Mesendoderm (in vitro differentiated cells): ENCODE measurements at places on chromosomes 6 and 20.

- DNase-seq, result no peak
Measured at GRCh38 chr20:41014561-41015088, 14.0 kb upstream of the TOP1 start.

DNA sequence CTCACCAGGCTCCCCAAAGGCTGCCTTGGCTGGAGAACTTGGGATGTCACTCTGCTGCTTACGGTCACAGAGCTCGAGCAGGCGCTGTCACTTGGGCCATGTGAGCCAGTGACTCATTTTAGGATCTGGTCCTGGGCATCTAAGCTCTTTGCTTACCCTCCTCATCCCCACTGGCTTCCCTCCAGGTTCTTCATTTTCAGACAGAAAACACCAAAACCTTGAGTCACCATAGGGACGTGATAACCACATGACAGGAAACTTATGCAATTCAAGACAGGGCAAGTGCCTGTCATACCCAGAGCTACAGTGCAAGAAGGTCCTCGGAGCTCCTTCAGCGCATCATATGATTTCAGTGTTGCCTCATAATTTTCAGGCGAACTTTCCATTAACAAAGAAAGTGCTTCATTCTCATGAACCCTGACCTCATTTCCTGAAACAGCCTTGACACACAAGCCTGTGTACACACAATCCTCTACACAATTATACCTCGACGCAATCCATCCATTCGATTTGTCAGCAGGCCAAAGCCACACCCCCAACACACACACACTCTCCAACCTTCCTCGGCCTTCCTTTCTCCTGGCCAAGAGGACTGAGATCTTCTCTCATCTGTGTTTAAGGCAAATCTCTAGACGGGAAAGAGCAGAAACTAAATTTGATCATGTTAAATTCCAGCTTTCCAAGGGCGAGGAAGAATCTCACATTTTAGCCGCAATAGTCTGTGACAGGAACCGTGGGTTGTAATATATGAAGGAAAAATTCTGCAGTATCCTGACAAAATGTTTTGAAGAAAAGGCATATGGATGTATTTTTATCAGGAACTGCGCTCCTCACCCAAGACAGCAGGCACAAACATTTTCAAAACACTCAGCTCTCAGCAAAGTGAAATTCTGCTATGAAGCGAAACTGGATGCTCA lies 25.3 kb downstream of the TBC1D7 start:
- DNase-seq, result peak; percentile 40

DNA sequence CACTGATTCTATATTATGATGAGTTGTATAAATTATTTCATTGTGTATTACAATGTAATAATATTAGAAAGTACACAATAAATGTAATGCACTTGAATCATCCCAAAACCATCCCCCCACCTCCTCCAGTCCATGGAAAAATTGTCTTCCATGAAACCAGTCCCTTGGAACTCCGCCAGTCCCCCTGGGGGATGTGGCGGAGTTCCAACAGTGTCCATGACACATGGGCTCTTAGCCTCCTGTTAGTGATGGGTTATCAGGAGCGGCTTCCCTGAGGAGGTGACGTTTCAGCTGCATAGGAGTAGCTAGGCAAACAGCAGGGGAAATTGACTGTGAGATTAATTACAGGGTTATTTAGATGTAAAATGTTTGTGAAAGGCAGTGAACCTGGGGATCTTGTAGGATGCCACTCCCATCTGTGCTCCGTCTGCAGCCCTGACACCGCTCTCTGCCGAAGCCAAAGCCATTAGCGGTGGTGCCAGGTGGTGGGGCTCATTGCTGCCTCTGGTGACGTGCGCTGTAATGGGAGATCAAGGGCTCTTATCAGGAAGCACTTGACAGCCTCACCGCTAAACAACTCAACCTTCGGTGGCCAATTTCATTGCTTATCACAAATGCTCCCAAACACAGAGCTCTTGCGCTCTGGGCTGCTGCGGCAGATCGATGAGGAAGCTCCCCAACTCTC lies 81.6 kb upstream of the MC3R start:
- no peak for DNase-seq

- no peak for DNase-seq
Measured at GRCh38 chr6:43465948-43466347, 10.6 kb upstream of the DLK2 start.

DNA sequence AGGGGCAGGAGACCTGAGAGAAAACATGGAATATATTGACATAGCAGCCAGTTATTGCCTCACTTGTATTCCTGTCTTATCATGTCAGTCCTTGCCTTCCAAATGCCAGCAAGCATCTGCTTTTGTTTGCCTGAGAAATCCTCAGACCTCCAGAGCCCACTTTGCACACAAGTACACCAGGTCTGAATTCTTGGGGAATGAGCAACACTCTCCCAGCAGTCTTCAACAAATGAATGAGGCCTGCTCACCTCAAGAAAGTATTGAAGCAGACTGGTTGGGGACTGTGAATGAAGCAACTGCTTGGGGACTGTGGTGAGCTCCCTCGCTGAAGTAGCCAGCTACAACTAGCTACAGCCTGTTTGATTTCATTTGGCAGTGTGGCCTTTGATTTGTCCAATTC lies 172.8 kb upstream of the SPTLC3 start:
- peak; percentile 84 for DNase-seq

DNA sequence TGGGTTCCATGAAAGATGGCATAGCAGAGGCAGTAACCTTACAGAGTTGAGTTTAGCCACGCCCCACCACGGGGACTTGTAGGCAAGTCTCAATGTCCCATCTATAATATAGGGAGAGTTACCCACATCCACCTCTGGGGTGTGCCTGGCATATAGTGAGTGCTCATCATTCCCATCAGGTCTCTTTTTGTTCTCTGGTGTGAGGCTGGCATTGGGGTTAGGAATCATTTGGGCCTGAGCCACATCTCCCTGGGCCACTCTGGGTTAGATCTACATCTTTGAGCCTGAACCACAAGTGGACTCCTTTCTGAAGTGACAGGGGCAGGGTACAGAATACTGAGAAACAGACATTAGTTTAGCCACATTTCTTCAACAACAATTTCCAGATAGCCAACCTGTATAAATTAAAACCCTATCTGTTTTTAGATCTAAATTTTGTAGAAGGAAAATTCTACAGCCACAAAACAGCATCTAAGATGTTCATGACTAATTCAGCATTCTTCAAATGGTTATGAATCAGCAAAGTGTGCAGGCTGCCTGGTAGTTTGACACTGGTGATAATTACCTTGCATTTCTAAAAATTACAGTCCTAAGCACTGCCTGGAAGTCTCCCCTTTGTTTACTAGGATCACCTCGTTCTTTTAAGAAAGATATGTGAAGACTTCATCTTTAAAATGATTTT lies 20.1 kb downstream of the RNF24 start:
- peak; percentile 23 for DNase-seq

GRCh38 chr20:23131766-23132165 lies 45.6 kb upstream of the CD93 start:
- no peak for DNase-seq

DNA sequence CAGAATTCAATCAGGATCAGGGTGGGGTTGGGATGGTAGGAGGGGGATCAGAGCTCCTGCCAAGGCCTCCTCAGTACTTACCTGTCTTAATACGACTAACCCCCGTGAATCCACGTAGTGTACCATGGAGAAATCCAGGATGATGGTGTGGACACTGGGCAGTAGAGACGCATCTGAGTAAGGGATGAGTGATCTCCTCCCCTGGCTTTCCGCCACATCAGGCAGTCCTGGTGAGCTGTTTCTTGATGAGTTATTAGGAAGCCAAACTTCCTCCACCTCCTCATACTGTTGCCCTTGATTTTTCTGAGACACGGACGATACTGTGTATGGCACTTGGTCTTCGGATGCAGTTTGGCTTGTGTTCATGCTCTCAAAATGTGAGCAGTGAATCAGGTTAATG lies 34.2 kb upstream of the SRPK1 start:
- DNase-seq, result no peak

DNA sequence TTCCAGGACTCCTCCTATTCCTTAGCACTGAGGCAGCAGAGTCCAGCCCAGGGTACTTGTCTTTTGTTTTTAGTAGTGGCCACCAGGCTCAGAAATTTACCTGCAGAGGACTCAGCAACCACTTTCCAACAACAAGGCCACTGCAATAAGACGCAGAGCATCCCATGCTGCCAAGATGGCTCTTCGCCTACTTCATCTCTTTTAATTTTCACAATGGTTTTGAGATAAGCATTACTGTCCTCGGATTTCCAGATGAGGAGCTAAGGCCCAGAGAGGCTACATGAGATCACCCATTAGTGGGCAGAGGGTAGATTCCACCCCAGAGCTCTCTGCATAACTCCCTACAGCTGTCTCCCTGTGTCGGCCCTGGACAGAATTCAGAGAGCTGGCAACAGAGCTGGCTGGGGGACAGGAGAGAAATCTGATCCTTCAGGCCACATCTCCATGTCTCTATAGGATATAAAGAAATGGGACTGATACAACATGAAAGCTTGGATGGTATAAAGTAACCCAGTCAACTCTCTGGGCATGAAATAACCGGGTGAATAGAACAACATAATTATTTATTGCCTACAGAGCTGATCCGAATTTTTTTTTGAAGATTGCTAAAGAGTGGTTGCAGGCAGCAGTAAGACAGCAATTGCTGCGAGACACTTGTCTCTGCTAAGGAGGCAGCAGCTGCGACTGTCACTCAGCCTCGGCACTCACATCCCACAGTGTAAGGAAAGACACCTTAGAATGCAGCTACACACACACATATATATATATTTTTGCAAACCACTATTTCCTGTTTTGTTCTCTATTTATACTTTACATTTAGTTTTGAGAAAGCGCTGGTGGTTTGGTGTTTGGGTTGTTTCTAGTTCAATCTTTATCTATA lies 37.2 kb downstream of the SCML4 start:
- no peak for DNase-seq

- no peak for DNase-seq
Measured at GRCh38 chr20:37749620-37750403, 56.0 kb downstream of the CTNNBL1 start.

GRCh38 chr20:6614836-6615235 lies 152.7 kb upstream of the BMP2 start:
- DNase-seq, result no peak

GRCh38 chr6:127949251-127949650 lies 48.4 kb upstream of the THEMIS start:
- no peak for DNase-seq

GRCh38 chr20:17503301-17504065 lies 27.7 kb downstream of the BFSP1 start:
- DNase-seq, result no peak

GRCh38 chr6:118578617-118579016 lies 30.5 kb downstream of the PLN start:
- DNase-seq, result no peak

GRCh38 chr6:125228981-125229479 lies 72.7 kb downstream of the HDDC2 start:
- no peak for DNase-seq

DNA sequence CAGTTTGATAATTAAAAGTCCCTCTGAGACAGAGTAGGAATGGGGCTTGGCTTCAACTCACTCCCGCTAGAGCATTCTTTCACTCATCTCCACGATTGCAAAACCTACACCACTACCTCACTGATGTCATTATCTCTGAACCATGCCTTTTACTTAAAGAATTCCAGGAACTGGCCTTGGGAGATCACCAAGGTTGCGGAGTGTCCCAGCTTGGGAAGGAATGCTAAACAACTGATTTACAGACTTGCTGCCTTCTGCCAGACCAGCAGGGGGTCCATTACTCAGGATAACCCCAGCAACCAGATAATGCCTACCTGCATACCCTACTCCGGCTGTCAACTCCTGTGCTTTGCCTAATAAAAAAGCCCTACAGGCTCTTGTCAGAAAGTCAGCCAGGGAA lies 102.2 kb upstream of the RALGAPA2 start:
- DNase-seq, result peak; percentile 100

GRCh38 chr6:79789896-79790295 lies 157.5 kb downstream of the ELOVL4 start:
- DNase-seq, result no peak

- DNase-seq, result peak; percentile 71
Measured at GRCh38 chr20:51639206-51639832, 96.8 kb upstream of the NFATC2 start.

DNA sequence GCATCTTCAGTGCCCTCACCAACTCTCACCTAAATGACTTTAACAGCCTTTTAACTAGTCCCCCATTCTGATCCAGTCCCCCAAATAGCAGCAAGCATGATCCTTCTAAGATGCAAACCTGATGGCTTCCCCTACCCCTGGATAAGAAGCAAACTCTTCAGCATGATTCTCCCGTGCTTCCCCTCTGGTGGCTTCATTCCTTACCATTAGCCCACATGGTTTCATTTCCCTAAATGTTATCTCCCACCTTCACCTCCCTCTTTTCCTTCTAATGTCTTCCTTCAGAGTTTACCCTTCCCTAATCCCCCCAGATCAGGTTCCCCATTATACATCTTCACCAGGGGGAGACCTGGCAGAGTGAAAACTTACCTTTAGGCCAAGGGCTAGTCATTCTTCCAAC lies 4.0 kb upstream of the RAB5IF start:
- no peak for DNase-seq

DNA sequence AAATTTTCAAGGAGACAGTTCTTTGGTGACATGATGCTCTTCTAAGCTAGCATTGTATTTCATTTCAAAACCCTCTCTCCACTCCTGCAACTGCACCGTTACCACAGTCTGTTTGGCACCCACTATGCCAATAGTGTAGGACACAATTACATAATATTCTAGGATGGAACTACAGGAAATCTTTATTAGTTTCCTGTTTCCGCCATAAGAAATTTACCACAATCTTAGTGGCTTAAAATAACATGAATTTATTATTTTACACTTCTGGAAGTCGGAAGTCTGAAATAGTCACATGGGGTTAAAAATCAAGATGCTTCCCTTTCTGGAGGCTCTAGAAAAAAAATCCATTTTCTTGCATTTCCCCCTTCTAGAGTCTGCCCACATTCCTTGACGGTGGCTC lies 733.1 kb downstream of the HDGFL1 start:
- no peak for DNase-seq

DNA sequence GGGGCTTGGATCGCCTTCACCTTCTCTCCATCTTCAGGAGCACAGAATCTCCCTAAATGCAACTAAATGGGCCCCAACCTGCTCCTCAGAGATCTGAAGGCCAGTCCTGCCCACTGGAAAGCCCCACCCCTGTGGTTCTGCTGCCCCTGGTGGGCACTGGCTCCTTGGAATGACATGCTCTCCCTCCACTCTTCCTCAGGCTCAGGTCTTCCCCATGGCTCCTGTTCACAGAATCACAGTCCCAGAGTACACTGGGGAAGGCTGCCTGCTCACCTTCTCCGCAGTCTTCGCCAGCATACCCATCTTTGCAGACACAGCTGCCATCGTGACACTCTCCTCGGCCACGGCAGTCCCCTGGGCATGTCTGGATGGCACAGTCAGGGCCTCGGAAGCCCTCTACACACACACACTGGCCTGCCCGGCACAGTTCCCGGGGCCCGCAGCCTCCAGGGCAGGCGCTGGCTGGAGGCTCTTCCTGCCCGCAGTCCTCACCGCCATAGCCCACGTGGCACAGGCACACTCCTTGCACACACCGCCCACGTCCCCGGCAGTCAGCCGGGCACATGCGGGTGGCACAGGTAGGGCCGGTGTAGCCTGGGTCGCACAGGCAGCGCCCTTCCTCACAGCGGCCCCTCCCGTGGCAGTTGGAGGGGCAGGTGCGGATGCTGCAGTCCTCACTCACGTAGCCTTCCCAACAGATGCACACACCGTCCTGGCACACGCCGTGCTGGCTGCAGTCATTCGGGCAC lies 13.6 kb downstream of the TNXB start:
- DNase-seq, result no peak
